Activated CD4-positive, alpha-beta T cell treated with anti-CD3 and anti-CD28 coated beads, Interleukin-10, Interleukin-2, amounts not matched to agents 100 ng/mL and 50 ng/mL, durations not matched to agents 16 hours and 8 hours (primary cell): ENCODE measurements at places on chromosomes 5 and 9.

DNA sequence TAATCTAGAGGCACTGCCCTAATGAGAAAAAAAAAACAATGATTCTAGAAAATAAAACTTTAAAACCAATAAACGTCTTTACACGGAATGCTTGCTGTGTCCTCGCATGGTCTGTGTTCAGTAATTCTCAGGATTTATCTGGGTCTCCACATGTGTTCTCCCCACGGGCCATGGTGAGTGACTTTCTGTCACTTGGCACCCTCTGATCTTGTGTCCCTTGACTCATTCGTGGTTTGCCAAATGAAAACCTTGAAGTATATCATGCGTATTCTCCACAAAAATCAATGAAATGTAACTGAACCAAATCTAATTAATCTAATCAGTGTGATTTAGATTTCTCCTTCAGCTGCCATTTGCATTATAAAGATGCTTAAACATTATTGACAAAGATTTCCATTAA lies 48.0 kb downstream of the UBE2QL1 start:
- peak; percentile 44 for DNase-seq

DNA sequence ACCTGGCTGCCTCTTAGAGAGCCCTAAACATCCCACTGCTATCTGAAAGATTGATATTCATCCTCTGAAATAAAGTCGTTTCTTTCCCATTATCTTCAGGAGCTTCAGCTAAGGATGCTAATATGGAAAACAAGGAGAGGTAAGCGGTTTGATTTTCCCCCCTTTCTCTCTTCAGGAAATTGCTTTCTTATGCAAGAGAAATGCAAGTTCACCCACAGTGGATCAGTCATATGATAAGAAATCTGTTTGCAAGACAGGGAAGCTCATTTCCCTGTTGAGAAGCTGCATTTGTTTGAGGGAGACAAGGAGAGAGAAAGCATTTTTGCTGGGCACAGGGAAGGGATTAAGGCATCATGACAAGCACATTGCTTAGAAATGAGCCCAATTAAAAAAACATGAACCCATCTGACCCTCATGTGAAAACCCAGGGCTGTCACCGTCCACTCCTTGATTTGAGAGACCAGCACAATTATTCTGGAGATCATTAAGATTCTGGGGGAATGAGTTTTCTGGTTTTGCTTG lies 53.7 kb upstream of the BOD1 start:
- no peak for DNase-seq

GRCh38 chr9:83154821-83155220 lies 91.9 kb upstream of the RASEF start:
- peak; percentile 33 for DNase-seq

- DNase-seq = no peak
Measured at GRCh38 chr5:175382171-175382570, 61.8 kb downstream of the DRD1 start.

GRCh38 chr5:150140830-150141229 lies 14.8 kb downstream of the PDGFRB start:
- DNase-seq = no peak

DNA sequence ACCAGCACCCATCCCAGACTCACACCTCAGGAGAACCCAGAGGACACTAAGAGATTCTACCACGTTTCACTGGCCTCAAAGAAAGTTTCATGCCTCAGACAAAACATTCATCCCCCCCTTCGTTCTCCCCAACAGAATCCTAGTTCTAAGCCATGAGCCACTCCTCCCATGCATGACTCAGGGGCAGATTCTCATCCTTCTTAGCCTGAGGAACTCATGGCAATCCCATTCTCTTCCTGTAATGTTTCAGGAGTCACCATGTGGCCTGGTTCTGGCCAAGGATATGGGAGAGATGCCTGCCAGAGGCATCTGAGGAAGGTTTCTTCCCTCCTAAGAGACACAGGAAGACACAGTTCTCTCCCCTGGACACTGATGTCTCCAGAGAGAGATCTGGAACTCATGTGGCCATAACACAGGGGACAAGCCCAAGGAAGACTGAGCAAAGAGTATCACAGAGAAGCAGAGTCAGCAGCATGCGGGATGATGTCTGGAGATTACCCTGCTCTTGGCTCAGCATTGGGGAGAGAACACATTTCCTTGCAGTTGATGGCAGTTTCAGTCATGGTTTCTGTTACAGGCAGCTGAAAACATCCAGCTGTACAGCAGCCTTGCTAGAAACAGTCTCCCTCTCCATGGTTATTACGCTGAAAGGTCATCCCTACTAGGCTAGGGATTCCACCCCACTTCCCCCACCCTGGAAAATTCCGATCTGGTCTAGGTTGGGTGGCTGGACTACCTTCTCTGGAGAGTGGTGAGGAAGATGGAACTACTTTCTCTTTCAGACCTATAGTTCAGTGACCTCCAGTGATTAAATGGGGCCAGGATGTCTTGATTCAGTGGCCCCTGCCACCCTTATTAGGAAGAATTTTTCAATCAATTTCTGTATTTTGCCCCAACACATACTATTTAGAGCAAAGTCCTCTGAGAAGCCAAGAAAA lies 115.4 kb downstream of the ZNF608 start:
- no peak for DNase-seq

DNA sequence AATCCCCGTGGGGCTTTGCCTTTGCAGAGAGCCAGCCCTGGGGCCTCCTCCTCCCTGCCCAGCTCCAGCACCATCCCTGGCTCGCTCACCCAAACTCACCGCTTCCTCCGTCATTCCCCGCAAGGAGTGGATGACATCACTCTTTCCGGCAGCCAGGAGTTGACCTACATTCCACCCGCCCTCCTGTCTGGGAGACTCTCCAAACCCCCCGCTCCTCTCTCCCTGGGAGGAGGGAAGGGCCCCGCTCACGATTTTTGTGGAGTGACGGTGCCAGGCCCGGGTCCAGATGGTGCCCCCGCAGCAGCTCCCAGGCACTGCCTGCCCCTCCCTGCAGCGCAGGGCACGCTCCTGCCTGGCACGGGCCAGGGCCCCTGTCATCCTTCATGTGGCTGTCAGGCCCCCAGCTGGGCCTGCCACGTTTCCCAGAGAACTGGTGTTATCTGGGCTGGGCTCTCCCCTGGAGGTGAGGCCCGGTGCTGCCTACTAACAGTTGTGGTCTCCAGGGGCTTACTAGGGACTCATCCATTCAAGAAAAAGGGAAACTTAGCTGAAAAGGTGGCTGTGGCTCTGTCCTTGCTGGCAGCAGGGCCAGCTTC lies 52.3 kb downstream of the NTNG2 start:
- DNase-seq = no peak

DNA sequence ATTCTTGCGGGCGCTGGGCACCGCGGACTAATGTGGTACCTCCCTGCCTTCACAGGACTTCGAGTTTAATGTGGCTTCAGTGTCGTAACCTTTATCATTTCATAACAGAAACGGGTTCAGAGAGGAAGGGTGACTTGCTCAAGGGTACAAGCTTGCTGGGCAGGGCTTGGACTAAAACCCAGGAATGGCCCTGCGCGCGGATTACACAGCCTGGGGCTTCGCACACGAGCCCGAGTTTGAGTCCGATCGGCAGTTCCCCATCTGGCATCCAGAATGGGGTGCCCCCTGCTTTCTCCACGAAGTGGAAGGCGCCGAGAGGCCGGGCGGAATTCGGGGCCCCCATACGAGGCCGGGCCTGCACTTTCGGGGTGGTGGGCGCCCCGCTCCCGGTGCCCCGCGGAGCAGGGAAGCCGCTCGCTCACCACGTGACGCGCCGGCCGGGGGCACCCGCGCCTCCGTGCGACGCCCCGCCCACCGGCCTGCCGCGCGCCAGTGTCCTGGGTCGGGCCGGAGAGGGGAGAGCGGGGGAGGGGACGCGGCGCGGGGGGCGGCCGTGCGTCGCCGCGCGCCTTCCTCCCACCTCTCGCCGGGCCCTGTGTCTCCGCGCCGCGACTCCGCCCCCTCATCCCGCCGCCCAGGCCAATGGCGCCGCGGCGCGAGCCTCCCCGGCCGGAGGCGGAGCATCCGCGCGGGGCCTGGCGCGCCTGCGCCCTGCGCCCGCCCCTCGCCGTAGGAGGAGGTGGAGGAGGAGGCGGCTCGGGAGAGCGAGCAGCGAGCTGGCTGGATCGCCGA lies at the start of gene SET:
Gene SET, plus strand, starts transcription at position 722 of the 792 bp plus-strand sequence. CDS start 361 bp downstream, outside the sequence.
- DNase-seq = peak; percentile 97

GRCh38 chr5:57494104-57495098 lies 11.8 kb upstream of the ACTBL2 start:
- DNase-seq = peak; percentile 49

- no peak for DNase-seq
Measured at GRCh38 chr9:99735041-99735440, 86.6 kb upstream of the NR4A3 start.

DNA sequence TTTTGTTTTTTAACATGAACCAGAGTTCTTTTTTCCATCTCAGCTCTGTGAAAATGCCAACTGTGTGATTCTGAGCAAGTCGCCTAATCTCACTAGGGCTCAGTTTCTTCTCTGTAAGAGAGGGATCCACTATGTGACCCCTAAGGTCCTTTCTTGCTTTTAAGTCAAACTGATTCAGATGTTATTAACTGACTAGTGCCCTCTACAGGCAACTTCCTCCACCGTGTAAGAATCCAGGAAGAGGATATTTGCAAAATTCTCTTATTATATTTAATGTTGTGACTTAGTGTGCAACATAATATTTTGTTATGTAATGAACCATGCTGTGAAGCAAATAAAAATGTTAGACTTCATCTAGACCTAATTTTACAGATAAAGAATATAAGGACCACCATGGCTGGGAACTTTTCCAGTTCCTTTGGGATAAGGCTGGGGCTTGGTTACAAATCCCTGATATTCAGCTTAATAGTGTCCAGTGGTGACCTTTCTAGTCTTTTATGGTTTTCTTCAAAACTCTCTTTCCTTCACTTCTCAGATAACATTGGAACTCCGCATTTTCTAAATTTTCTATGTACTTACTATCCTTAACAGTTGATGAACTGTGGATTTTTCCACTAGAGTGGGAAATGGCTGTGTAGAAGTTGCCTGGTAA lies 244.7 kb downstream of the PIK3R1 start:
- DNase-seq = peak; percentile 67

DNA sequence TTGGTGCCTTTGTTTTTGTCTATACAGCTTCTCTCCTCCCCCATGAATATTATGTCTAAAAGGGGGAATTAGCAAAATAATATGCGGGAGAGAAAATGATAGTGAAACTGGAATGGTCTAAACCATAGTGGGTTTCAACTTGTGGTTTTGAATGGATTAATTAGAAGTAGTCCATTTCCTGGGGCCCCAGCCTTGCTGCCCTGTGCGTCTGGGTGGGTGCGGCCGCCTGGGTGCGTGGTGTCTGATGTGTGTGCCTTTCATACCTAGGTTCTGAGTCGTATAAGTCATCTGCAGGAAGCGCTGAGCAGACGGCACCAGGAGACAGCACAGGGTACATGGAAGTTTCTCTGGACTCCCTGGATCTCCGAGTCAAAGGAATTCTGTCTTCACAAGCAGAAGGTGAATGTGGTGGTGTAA lies 120.0 kb upstream of the CACNA1B start:
- DNase-seq = peak; percentile 47

DNA sequence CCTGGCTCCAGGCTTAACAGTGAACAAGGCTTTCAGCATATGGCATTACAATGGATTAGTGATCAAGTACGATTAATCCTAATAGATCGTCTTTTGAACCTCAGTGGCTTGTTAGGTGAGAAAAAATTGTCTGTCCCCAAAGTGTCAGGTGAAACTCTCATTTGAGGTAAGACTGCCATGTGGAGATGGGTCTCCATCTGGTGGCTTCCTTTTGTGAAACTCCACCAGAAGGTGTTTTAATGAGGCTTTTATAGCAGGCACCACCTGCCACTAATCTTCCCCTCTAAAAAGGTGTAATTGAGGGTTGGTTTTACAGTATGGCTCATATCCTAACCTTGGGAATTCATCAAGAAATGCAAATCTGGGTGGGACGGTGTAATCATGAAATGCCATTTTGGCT lies 471.1 kb upstream of the MPDZ start:
- DNase-seq = no peak
